Occipital lobe (tissue), 3 donors: ENCODE measurements at places on chromosomes 11 and 22. TPM values are rescaled to one million over a fixed set of nuclear protein-coding genes. Genes with fewer than 3 reads are reported as not detected.

Gene MRGPRX4
- not detected for total RNA-seq

Gene GRIA4
- total RNA-seq, result 86.3 TPM

Gene PRG2
- total RNA-seq, result not detected

Gene TMEM25
- total RNA-seq, result 40.7 TPM

Gene OR2AG1
- total RNA-seq, result not detected

Gene RCOR2
- total RNA-seq, result 9.5 TPM

Gene KCNJ1
- total RNA-seq, result not detected

Gene OR4C46
- total RNA-seq, result not detected

Gene CENPM
- total RNA-seq, result 1.6 TPM

Gene IGLL1
- not detected for total RNA-seq

Gene TRIM6
- 0.62 TPM for total RNA-seq

Gene CXCR5
- not detected for total RNA-seq

Gene KCTD14
- total RNA-seq, result 0.78 TPM

Gene LDHAL6A
- 0.62 TPM for total RNA-seq

Gene SCN4B
- total RNA-seq, result 12.2 TPM

Gene APOBEC3H
- total RNA-seq, result not detected

Gene TSSK2
- total RNA-seq, result not detected

Gene TRIM44
- total RNA-seq, result 16.8 TPM

Gene SLC5A1
- total RNA-seq, result not detected
